ENCODE measurements at places on chromosomes 1 and 21.

GRCh38 chr1:8348777-8349472, 31.0 kb downstream of the SLC45A1 start:
- DNase-seq = peak; percentile 58

- no peak for DNase-seq
Observed at GRCh38 chr1:86370601-86371022, 25.5 kb downstream of the ODF2L start.

GRCh38 chr1:164796916-164797315, 237.9 kb downstream of the PBX1 start:
- DNase-seq = no peak

GRCh38 chr1:243325305-243325890, 69.6 kb downstream of the SDCCAG8 start:
- DNase-seq = no peak

GRCh38 chr1:225509376-225509707, 81.5 kb upstream of the LBR start:
- no peak for DNase-seq

Data from T follicular helper cell (primary cell).